ENCODE measurements at places on chromosomes 4 and X. TPM values are rescaled to one million over a fixed set of nuclear protein-coding genes. Genes with fewer than 3 reads are reported as not detected.

Gene MAGEB18
- not detected for total RNA-seq

Gene CHIC2
- total RNA-seq, result 40.0 TPM

Gene MAGEC3
- total RNA-seq, result not detected

Gene KCND1
- total RNA-seq, result 2.0 TPM

Gene MAGEE2
- not detected for total RNA-seq

Gene NXF2
- total RNA-seq, result not detected

Gene ARHGEF38
- not detected for total RNA-seq

Gene HDX
- total RNA-seq, result 4.4 TPM

Gene CSAG1
- total RNA-seq, result not detected

Gene PTTG2
- 2.5 TPM for total RNA-seq

Gene ADAMTS3
- 2.7 TPM for total RNA-seq

Gene CLDN22
- total RNA-seq, result not detected

Gene TSC22D3
- 780 TPM for total RNA-seq

Gene IL13RA2
- 0.74 TPM for total RNA-seq

Gene CXCL5
- not detected for total RNA-seq

Gene ZDHHC15
- 3.4 TPM for total RNA-seq

Gene SPANXN4
- total RNA-seq, result not detected

Gene FGF16
- total RNA-seq, result not detected

Gene ELMOD2
- total RNA-seq, result 15.7 TPM

Gene ADH7
- total RNA-seq, result 11.8 TPM

Gene MUC7
- not detected for total RNA-seq

Gene LEF1
- 12.5 TPM for total RNA-seq

Gene PAGE5
- not detected for total RNA-seq

Gene IGSF1
- total RNA-seq, result 1.2 TPM

Gene HSD17B13
- 23.8 TPM for total RNA-seq

Gene CHRDL1
- 36.8 TPM for total RNA-seq

Gene BANK1
- 1.5 TPM for total RNA-seq
